ENCODE measurements at places on chromosomes 11 and 22.
A peak's percentile ranks its signal among the peaks of the same experiment; 100 is the strongest.

- DNase-seq, result no peak
Observed at GRCh38 chr11:6574816-6575715, 28.4 kb downstream of the RRP8 start.

GRCh38 chr11:65003282-65003681 is 6.5 kb upstream of the BATF2 start:
- DNase-seq, result no peak

DNA sequence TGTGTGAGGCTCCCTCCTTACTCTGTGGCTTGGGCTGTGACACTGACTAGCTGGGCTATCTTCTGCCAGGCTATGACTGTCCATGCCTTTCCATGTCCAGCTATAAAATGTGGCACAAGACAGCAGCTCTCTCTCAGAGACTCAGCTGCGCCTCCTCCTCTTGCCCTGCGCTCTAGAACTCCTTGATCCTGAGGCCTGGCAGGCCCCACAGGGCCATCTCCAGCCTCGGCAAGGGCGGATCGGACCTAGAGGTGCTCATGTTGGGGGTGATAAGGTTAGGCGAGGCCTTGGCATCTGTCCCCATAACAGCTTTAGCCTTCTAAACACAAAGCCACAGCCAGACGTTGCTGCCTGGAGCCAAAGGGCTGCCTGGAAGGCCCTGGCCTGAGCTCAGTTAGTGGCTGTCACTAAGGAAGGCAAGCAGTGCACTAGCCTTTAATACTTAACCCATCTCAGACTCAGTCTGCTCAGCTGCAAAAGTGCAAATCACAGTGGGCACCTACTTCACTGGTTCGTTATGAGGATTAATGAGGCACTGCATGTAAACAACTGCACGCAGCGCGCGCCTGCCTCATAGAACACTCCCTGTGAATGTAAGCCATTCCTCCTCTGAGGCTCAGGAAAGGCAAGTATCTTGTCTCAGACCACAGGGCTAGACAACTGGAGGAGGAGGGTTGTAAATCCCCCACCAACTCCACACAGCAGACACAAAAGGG is 1.2 kb downstream of the GUCD1 start:
- DNase-seq, result no peak

- DNase-seq, result peak; percentile 6
Observed at GRCh38 chr11:2132874-2133240, 6.3 kb downstream of the IGF2 start.

- DNase-seq, result no peak
Observed at GRCh38 chr11:102192349-102193066, 82.3 kb downstream of the YAP1 start.
